ENCODE measurements at places on chromosomes 1 and 21. TPM values are rescaled to one million over a fixed set of nuclear protein-coding genes. Genes with fewer than 3 reads are reported as not detected.

DNA sequence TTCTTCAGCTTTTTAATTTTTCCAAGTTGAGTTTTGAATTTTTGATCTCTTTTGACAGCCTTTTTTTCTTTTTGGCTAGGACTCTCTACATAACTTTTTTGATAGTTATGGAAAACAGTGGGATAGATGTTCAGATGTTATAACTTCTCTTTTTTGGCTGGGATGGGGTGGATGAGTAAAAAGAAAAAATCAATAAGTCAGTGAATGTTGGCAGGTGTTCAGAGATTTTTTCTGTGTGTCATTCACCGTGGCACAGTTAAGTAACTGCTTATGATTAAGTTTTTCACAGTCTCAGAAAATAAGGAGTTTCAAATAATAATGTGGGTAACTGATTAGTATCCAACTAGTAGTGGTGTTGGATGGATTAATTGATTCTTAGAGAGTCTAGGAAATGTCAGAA, 24.0 kb downstream of the HS2ST1 start:
- H3K27ac ChIP-seq, result no peak overlapping the region
- DNase-seq, result no peak
- H3K27me3 ChIP-seq, result no peaks in the 10 kb centered on the region
- peaks cover 1% of the 10 kb centered on the region for H3K36me3 ChIP-seq

DNA sequence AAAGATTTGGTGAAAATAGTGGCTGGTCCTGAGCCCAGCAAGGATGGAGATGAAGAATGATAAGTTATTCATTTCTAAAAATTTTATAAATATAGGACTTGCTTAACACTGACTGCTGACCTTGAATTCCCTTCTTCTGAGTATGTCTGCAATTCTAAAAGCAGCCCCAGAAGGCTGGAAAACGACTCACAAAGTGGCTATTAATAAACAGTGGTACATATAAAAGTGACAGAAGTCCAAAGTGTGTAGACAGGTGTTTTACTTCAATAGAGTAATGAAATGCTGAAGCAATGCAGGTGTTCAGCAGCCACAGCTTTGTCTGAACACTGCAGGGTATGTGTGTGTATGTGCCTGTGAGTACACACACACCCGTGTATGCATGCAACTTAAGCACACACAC, 219.0 kb upstream of the NRIP1 start:
- no peaks in the 10 kb centered on the region for H3K36me3 ChIP-seq
- H3K4me1 ChIP-seq, result no peaks in the 10 kb centered on the region
- H3K27ac ChIP-seq, result no peak overlapping the region
- DNase-seq, result no peak

CDKN2C gene
- 13.0 TPM for total RNA-seq

SLAMF9 gene
- not detected for total RNA-seq

GRCh38 chr1:200873671-200874397, 1.1 kb downstream of the GPR25 start:
- peaks cover 58% of the 10 kb centered on the region for H3K27me3 ChIP-seq
- peak overlapping the region; percentile 63 for H3K4me3 ChIP-seq
- peaks cover 17% of the 10 kb centered on the region for H3K4me1 ChIP-seq
- no peak overlapping the region for H3K27ac ChIP-seq
- no peaks in the 10 kb centered on the region for H3K36me3 ChIP-seq

DNA sequence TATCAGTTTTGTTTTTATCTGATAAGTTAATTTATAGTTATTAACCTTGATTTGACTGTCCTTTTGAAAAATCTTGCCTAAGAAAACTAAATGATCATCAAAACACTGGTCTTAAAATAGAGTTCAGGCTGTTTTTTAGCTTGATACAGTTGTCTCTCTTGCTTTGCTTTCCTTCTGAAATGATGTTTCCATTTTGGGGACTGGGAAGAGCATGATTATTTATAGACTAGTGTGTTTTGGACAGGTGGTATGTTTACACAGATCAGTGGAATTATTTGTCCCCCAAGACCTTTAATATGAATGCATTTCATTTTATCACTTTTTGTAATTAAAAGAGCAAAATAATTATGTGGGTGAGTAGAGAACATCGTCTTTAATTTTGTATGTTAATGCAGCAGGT, 90.8 kb downstream of the XPR1 start:
- H3K27me3 ChIP-seq, result no peaks in the 10 kb centered on the region
- H3K27ac ChIP-seq, result no peak overlapping the region
- H3K36me3 ChIP-seq, result peaks cover 26% of the 10 kb centered on the region

DNA sequence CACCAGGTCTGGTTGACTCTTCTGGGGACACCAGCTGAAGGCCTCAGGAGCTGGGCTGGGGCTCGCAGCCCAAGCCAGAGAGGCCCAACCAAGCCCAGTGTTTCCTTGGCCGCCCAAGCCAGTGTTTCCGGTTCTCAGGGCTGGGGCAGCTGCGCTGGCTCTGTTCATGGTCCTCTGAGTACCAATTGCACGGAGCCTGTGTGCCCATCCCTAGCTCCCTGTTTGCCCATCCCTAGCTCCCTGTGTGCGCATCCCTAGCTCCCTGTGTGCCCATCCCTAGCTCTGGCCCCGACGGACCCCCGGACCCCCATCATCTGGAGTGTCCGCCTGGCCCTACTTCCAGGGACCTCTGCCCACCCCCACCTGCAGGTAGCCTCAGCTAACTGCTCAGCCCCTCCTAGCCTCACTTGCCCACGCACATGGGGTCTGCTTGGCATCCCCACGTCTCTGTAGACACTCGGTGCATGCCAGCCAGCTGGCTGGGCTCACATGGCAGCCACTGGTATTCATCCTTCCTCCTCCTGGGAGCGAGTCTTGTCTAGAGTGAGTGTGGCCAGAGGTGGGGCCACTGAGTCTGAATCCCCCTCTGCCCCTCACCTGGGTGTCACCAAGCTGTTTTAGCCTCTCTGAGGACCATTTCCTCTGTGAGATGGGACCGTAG, 64.0 kb downstream of the WNT9A start:
- H3K27me3 ChIP-seq, result no peaks in the 10 kb centered on the region
- DNase-seq, result no peak
- H3K27ac ChIP-seq, result no peak overlapping the region
- H3K4me1 ChIP-seq, result peaks cover 10% of the 10 kb centered on the region

- H3K27ac ChIP-seq, result no peak within 1 kb of the TSS
- H3K4me3 ChIP-seq, result no peak within 1 kb of the TSS
- no peaks in the 10 kb centered on the region for H3K36me3 ChIP-seq
- no peaks in the 10 kb centered on the region for H3K4me1 ChIP-seq
These were observed at the start of gene ZNF648 for GRCh38 chr1:182061594-182061993. Gene ZNF648, minus strand, starts transcription at chr1:182061712. Its CDS starts 3,702 bp downstream, at chr1:182058010.

DNA sequence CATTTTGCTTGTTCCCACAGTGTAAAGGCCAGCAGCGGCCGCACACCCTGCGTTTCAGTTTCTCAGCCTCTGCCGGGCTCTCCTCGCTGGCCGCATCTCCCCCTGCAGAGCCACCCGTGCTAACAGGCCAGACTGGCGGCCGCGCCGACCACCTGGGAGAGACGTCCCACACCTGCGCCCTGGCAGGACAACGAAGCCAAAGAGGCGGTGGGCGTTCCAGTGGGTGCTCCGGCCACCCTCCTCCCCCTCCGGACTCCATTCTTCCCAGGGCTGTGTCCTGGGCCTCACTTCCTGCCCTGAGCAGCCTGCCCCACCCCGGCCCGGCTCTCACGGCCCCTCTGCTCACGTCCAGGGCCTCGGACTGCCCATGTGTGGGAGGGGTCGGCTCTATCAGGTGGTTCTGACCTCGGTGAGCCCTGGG, 31.9 kb upstream of the SLC19A1 start:
- H3K36me3 ChIP-seq, result no peaks in the 10 kb centered on the region
- H3K4me1 ChIP-seq, result no peaks in the 10 kb centered on the region
- no peaks in the 10 kb centered on the region for H3K27me3 ChIP-seq

GRCh38 chr1:243582326-243582725, 267.7 kb downstream of the AKT3 start:
- no peaks in the 10 kb centered on the region for H3K4me1 ChIP-seq
- DNase-seq, result no peak
- H3K4me3 ChIP-seq, result no peak overlapping the region
- no peak overlapping the region for H3K27ac ChIP-seq
- no peaks in the 10 kb centered on the region for H3K27me3 ChIP-seq
- H3K36me3 ChIP-seq, result peaks cover 66% of the 10 kb centered on the region

PLEKHO1 gene
- total RNA-seq, result 15.5 TPM

- no peaks in the 10 kb centered on the region for H3K4me1 ChIP-seq
- H3K27ac ChIP-seq, result no peak overlapping the region
- H3K27me3 ChIP-seq, result no peaks in the 10 kb centered on the region
These were observed 1325.8 kb upstream of the PRMT6 start for GRCh38 chr1:105730701-105731100.

DNA sequence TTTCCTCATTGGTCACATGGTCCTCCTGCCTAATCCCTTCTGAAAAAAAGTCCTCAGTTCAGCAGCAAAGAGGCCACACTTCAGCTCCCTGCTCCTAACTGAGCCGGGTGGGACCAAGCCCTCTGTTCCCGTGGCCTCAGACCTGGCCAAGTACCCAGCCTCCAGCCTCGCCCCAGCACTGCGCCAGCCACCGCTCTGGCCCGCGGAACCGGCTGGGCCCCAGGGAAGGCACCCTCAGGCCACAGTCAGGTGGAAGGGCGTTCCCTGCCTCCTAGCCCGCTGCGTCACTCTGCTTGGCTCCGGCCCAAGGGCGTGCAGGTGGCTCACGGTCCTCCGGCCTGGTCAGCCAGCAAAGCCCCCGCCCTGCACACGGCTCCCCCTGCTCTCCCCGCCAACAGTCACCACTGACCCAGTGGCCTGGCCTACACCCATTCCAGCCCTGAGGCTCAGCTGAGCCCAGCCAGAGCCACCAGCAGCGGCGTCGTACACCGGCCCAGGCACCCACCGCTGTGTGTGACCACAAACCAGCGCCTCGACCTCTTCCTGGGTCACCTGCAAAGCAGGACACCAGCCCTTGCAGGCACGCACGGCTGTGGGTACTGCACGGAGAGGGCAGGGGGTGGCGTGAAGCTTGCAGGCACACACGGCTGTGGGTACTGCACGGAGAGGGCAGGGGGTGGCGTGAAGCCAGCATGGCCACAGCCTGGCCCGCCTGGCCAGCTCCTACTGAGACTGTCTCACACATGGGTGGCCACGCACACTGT, 19.4 kb downstream of the NADK start:
- no peak overlapping the region for H3K4me3 ChIP-seq
- H3K27ac ChIP-seq, result no peak overlapping the region
- H3K36me3 ChIP-seq, result peaks cover 8% of the 10 kb centered on the region
- no peak for DNase-seq

DNA sequence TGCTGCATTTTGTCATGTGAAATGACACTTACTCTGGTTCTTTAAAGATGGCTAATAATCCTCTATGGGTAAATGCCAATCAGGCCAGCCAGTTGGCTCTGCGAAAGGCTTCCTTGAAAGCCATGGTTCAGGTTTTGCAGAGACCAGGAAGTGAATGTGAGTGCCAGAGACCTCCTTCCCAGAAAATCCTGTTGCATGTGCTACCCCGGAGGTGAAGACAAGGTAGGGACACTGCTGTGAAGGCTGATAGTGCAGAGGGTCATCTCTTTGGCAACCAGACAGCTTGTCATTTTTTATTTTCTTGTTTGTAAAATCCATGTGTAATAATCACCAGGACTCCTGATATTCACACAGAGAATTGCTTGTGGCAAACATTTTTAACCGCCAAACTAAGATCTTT, 18.7 kb downstream of the LRRC8D start:
- H3K4me1 ChIP-seq, result peaks cover 22% of the 10 kb centered on the region
- no peak overlapping the region for H3K27ac ChIP-seq
- DNase-seq, result no peak
- no peaks in the 10 kb centered on the region for H3K27me3 ChIP-seq
- H3K36me3 ChIP-seq, result peaks cover 5% of the 10 kb centered on the region
- H3K4me3 ChIP-seq, result no peak overlapping the region

- no peak for DNase-seq
- H3K27me3 ChIP-seq, result no peaks in the 10 kb centered on the region
- H3K27ac ChIP-seq, result no peak overlapping the region
- H3K36me3 ChIP-seq, result no peaks in the 10 kb centered on the region
- H3K4me3 ChIP-seq, result no peak overlapping the region
These were observed 130.2 kb upstream of the ATP1B1 start for GRCh38 chr1:168976267-168976666.

GRCh38 chr1:54922921-54923421, 36.0 kb upstream of the DHCR24 start:
- peaks cover 3% of the 10 kb centered on the region for H3K27me3 ChIP-seq
- no peak overlapping the region for H3K4me3 ChIP-seq
- peaks cover 3% of the 10 kb centered on the region for H3K36me3 ChIP-seq
- H3K4me1 ChIP-seq, result no peaks in the 10 kb centered on the region

Data from activated naive CD8-positive, alpha-beta T cell treated with anti-CD3 and anti-CD28 coated beads for 36 hours (primary cell).